Activated CD4-positive, alpha-beta T cell treated with anti-CD3 and anti-CD28 coated beads for 24 hours (primary cell): ENCODE measurements at places on chromosomes 5 and 9.
A peak's percentile ranks its signal among the peaks of the same experiment; 100 is the strongest.

DNA sequence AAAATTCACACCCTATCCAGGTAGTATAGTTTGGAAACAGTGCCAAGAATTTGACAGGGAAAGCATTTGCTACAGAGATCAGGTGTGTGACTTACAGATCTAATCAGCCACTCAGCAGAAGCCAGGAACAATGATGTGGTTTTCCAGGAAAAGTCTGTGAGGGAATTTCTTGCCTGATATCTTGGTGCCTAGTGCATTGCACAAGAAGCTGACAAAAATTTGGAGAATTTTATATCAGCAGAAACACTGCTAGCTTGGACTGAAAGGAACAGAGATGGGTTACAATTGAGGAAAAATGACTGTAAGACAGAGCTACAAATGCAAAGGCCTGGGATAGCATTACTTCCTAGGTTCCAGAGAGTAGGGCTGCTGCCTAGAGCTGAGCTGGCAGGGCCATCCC is 658.1 kb upstream of the CHD1 start:
- DNase-seq: no peak

GRCh38 chr9:85425153-85425611 is 316.6 kb downstream of the AGTPBP1 start:
- peak; percentile 7 for DNase-seq

- no peak for DNase-seq
Observed at GRCh38 chr9:83430681-83431080, 107.5 kb downstream of the FRMD3 start.

DNA sequence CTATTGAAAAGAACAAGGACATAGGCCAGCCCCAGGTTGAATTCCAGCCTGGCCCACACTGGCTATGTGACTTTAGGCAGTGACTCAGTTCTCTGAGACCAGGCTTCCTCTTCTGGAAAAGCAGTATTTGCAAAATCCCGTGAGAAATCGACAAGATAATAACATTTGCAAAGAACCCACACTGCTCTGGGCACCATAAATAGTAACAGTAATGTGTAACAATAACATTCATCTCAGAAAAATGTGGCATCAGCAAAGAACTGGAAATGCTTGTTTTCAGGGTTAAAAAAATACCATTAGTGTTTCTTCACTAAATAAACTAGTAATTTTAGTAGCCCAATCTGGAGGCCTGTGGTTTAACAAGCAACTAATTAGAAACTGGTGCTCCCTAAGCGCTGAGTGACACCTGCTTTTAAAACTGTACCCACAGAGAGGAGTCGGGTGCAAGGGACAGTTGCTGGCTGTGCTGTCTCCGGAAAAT is 148.4 kb downstream of the TTLL11 start:
- no peak for DNase-seq

DNA sequence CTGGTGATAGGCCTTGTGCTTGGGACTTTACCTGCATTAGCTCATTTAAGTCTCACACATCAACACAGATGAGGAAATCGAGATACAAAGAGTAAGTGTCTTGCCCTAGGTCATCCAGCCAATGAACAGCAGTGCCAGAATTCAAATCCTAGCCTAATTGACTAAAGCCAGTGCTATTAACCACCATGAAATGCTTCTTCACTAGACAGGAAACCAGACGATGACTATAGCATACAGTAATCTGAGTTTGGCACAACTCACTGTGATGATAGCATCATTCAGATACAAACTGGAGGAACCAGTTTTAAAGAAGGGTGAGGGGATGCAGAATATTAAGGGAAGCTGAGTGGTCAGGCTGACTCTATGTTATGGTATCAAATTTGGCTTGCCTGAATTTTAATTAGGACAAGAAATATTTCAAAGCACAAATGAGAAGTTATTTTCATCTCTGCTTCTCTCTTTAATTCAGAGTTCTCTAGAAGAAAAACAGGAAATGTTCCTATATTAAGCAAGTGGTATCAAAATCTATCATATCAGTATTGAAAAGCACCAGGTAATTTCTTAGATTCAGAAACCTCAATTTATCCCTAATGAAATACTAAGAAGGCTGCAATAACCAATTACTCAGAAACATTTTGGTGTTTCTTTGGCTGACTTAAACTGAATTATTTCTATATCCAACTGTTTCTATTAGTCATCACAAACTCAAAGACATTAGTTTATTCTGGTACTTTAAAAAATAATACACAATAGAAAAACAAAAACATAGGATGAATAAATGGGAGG is 147.0 kb upstream of the RASA1 start:
- DNase-seq: no peak

- DNase-seq: no peak
Observed at GRCh38 chr9:72292874-72293607, 72.0 kb downstream of the ZFAND5 start.

DNA sequence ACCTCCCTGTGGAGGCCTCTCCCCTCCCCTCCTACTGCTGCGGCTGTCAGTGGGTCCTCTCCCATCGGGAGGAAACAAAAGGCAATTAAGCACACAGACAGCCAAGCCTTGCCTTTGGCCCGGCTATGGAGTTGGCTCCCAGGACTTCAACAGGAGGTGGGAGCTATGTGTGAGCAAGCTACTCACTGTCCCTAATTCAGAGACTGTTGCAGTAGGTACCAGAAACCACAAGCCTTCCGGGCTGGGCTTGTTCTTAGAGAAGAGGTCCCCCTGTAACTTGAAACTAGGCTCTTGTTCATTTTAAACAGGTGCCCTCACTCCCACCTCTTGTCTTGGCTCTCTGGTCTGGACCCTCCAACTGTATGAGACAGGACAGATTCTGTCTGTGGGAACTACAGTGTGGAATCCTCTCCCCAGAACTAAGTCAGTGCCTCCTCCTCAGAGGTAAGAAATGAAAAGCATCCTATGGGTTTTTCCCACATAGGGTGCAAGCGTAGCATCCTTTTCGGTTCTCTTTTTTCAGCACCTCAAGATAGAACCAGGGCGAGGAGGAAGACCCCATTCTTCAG is 561.1 kb downstream of the EBF1 start:
- no peak for DNase-seq

DNA sequence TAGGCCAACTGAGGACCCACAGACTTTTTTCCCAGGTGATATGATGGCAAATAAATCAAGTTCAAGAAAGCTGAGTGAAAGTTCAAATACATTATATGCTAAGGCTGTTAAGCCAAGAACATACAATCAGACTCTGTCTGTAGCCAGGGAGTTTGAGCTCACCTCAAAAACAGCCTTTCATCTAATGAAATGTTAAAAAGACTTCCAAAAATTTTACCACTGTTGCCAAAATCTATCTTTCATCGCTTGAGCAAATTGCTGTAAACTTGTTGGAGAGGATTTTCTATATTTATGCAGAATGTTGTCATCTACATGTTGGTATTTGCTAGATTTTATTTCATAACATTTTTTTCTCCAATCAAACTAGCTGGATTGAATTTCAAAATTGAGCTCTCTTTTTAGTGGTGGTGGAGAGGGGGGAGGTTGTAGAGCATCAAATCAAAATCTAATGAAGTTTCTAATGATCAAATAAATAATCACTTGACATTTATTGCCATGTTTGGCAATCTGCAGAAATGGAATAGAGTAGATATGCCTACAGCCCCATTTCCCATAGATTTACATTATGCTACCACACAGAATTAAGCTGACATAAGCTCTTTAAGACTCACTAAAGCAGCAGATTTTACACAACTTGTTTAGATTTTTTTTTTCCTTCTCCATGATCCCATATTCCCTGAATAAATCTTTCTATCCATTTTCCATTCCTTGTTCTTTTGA is 828.9 kb upstream of the ZNF608 start:
- no peak for DNase-seq

DNA sequence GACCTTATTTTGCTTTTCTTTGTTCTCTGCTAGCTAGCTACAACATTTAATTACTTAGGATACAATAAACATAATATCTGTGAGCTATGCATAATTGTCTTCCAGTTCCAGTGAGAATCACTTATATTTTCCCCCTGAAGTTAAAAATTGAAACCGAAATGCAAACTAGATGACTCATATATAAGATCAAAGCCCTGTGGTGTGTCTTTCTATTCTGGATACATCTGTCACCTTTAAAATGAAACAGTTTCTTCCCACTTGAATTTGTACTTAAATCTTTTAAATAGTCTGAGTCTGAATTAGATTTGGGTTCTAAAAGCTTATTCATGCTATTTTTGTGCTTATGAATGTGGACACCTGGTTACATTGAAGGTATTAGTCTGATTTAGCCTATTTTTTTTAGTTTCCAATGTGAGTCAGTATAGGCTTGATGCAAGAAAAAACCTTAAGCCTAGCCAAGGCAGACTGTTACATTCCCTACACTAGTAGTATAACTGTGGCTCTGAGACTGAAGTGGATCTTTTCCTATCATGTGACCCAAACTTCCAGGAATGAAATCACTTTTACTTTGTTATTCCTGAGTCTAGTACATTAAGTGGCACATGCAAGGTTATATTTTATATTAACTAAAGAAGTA is 703.5 kb upstream of the RGMB start:
- DNase-seq: no peak

- DNase-seq: no peak
Observed at GRCh38 chr9:113588242-113588810, 124.8 kb downstream of the RGS3 start.

GRCh38 chr5:15789642-15790041 is 289.7 kb downstream of the FBXL7 start:
- no peak for DNase-seq

GRCh38 chr5:17989567-17990563 is 355.6 kb downstream of the TAF11L14 start:
- DNase-seq: no peak

DNA sequence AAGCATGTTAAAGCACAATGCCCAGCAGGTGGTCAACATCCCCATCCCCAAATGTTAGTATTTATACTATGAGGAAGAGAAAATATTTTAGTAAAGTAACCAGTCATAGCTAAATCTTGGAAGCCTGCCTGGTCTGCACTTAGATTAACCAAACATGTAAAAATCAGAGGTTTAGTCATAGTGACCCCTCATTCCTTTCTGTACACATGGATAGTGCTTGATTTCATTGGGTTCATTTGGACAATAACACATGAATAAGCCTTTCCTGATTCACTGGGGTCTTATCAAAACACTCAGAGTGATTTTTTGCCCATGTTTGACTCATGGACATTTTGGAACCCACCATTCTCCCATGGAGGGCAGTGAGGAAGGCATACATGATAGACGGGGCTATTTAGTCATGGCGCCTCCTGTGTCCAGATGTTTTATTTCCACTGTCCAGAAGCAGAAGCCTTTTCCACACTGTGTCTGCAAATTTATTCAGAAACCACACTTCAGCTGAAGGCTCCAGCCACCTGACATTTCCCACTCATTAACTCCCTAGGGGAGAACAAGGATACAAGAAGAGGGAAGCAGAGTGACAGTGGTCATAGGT is 32.5 kb downstream of the OR1J1 start:
- DNase-seq: no peak

- no peak for DNase-seq
Observed at GRCh38 chr5:3041001-3041400, 289.5 kb upstream of the IRX2 start.

GRCh38 chr9:18233311-18233710 is 240.6 kb upstream of the ADAMTSL1 start:
- no peak for DNase-seq

DNA sequence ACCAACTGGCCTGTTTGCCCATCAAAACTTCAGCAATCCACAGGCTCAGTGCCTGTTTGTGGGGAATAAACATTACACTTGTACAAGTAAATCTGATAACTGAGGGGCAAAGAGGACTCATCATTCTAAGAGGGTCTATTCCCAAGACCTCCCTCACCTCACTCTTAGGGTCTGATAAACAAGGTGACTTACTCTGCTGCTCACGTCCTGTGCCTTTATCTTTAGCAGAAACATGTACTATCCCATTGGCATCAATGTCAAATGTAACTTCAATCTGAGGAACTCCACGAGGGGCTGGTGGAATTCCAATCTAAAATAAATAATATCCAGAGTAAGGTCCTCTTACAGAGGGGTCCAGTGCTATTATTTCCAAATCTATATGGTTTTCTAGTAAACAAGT is 14.6 kb upstream of the ETF1 start:
- DNase-seq: no peak

GRCh38 chr9:79705704-79706103 is 133.9 kb downstream of the TLE4 start:
- DNase-seq: no peak

DNA sequence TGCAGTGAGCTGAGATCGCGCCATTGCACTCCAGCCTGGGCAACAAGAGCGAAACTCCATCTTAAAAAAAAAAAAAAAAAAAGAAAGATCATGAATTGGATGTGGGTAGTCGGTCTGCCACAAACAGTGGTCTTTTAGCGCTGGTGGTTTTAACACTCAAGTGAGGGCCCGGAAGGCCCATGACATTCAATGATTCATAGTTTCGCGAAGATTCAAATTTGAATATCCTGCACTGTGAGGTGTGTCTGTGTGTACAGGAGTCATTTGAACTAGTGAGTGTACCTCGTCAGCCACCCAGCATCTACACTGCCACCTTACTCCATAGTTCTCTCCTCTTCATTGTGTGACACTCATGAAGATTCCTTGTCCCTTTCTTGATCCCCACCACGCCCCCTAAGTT is 41.3 kb downstream of the CFAP77 start:
- no peak for DNase-seq

DNA sequence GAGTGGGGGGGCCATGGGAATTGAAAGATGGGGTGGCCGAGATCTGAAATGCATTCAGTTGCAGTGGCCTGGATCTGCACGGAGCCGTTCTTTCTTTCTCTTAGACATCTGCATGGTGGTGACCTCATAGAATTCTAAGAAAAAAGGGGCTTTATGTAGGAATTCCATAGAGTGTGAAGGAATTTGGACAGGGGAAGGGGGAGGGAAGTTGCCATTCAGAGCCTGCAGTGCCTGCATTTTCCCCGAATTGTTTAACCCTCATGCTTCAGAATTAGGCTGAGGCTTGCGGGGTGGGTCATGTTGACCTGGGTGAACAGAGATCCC is 4.9 kb downstream of the NEK6 start:
- DNase-seq: no peak

DNA sequence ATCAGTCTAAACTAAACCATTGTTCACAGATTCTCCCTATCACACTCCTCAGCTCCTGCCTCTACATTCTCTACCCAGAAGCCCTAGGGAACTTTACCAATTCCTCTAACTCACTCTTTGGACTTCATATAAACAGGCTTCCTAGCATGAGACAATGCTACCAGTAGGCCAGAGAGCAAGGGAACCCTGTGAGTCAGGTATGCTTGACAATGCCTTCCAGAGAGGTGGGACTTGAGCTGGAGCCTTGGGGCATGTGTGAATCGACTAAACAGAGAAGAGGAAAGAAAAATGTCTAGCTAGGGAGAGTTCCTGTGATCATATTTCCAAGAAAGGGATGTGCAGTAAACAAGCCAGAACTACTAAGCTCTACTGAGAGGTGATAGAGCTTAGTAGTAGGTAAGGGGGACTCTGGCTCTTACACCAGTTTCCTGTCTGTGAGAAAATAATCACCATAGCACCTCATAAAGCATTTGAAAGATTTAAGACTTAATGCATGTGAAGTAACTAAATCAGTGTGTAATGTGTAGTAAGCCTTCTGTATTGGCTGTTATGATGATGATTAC is 6.4 kb upstream of the RFK start:
- DNase-seq: no peak

DNA sequence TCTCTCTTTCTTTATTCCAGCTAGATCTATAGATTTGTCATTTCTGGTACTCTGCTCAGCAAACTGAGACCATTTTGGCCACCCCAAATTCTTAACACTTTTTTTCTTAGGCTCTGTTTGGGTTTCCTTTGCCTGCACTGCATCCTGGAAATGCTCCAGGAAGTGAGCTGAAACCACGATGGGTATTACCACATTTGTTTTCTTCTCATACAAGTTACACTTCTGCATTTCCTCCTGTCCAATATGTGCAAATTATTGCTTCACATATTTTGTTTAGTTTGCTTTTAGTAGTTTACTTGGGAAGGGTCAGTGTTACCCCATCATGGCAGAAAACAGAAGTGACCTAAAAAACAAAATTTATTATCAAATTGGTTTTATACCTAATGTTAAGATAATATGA is 498.6 kb upstream of the GRIN3A start:
- DNase-seq: no peak
